ENCODE measurements at places on chromosomes 6 and 20. TPM values are rescaled to one million over a fixed set of nuclear protein-coding genes. Genes with fewer than 3 reads are reported as not detected.
A peak's percentile ranks its signal among the peaks of the same experiment; 100 is the strongest.

HNF4A gene
- not detected for total RNA-seq

SMOC2 gene
- total RNA-seq, result not detected

DYNLT2 gene
- 2.1 TPM for total RNA-seq

LPIN3 gene
- 1.2 TPM for total RNA-seq

PLAGL2 gene
- total RNA-seq, result 119 TPM

LHFPL5 gene
- not detected for total RNA-seq

SAPCD1 gene
- total RNA-seq, result 17.7 TPM

GRM1 gene
- total RNA-seq, result not detected

SLC12A5 gene
- not detected for total RNA-seq

ELOVL4 gene
- total RNA-seq, result 0.88 TPM

KHDRBS2 gene
- not detected for total RNA-seq

TMC2 gene
- total RNA-seq, result not detected

RAD21L1 gene
- total RNA-seq, result not detected

C6orf163 gene
- 1.9 TPM for total RNA-seq

RAB44 gene
- not detected for total RNA-seq

- H3K27ac ChIP-seq, result no peak overlapping the region
- no peaks in the 10 kb centered on the region for H3K36me3 ChIP-seq
- no peaks in the 10 kb centered on the region for H3K27me3 ChIP-seq
- DNase-seq, result no peak
Measured at GRCh38 chr20:18984238-18985200, 170.9 kb downstream of the SCP2D1 start.

GRCh38 chr20:63957690-63958441 is 1.6 kb upstream of the UCKL1 start:
- peaks cover 28% of the 10 kb centered on the region for H3K4me1 ChIP-seq
- peak overlapping the region; percentile 83 for H3K4me3 ChIP-seq
- H3K27ac ChIP-seq, result peak overlapping the region; percentile 88
- H3K27me3 ChIP-seq, result no peaks in the 10 kb centered on the region

DNA sequence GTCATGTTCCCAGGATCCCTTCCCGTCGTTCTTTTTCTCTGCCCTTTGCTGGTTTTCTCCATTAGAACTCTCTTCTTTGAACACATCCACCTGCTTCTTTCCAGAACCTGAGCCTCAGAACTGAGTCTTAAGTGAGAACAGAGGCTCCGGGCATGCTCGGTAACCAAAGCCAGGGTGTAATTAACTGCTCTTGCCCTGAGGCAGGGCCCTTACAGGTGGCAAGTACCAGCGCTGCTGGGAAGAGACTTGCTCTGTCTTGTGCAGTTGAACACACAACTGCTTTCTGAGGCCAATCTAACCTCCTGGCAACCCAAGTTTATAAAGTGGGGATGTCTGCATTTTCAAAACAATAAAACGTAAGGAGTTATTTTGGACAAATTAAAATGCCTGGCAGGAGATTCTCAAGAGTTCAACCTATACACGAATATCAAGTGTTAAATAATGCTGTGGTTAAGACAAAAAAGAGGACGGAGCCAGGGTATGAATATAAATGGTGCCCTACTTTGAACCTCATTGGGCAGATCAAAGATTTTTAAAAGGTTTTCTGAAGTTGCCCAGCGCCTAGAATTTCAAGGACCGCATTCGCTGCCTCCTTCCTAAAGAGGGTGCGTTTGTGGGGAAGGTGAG is 12.4 kb upstream of the DEK start:
- no peaks in the 10 kb centered on the region for H3K36me3 ChIP-seq
- H3K4me1 ChIP-seq, result peaks cover 5% of the 10 kb centered on the region
- peak overlapping the region; percentile 26 for H3K4me3 ChIP-seq
- peaks cover 71% of the 10 kb centered on the region for H3K27me3 ChIP-seq
- DNase-seq, result no peak

GRCh38 chr6:30557683-30557981 is 537 bp downstream of the PRR3 start:
- no peak for DNase-seq
- peak overlapping the region; percentile 89 for H3K4me3 ChIP-seq
- peaks cover 26% of the 10 kb centered on the region for H3K4me1 ChIP-seq

GRCh38 chr6:13830803-13831202 is 16.4 kb upstream of the MCUR1 start:
- no peak overlapping the region for H3K4me3 ChIP-seq
- no peak overlapping the region for H3K27ac ChIP-seq
- DNase-seq, result no peak
- H3K27me3 ChIP-seq, result peaks cover 11% of the 10 kb centered on the region

DNA sequence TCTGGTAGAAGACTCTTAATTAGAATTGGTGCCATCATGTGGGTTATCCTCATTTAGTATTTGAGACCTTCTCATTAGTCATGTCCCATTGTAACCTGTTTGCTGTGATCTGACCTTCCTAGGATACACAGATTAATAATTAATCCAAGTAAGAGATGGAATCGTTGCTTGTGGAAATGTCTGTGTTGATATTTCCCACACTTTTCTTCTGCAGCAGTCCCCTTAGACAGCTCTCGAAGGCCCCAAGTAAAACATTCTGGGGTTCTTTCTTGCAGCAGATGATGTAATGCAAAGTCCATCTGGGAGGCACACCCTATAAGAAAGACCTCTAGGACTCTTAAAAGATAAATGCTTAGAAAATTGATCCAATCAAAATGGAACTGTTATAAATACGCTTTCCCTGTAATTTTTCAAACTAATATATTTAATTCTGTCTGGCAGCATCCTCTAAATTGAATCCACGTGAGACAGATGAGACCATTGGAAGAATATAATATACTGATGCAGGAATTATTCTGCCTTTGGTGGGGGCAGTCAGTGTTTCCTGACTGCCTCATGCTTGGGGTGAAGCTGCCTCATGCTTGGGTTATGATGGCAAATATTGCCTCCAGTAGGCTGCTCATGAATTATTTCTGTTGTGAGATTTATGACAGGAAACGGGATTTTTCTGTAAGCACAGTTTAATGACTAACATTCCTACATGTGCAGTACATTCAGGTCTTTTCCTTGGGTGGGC is 54.5 kb upstream of the ARMC2 start:
- no peaks in the 10 kb centered on the region for H3K36me3 ChIP-seq
- no peak overlapping the region for H3K27ac ChIP-seq
- H3K4me1 ChIP-seq, result peaks cover 18% of the 10 kb centered on the region
- peak; percentile 19 for DNase-seq

GRCh38 chr6:147742440-147742839 is 233.9 kb downstream of the SAMD5 start:
- no peaks in the 10 kb centered on the region for H3K4me1 ChIP-seq
- H3K36me3 ChIP-seq, result no peaks in the 10 kb centered on the region
- no peak overlapping the region for H3K4me3 ChIP-seq

DNA sequence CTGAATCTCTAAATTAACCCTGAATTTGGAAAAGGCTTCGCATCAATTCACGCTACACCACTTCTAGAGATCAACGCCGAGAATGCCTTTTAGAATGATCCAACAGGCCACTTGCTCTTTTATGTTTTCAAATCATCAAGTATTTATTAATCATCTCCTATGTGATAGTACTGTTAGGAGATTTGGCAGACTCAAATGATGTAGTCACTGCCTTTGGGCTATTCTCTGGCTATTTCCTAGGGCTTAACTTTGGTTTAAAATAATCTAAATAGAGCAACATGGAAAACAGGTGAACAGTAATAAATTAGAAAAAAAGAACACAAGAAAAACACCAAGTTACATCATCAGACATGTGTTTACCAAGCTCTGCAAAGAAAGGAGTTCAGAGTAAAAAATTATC is 140.3 kb downstream of the TENT5A start:
- H3K36me3 ChIP-seq, result no peaks in the 10 kb centered on the region
- H3K27me3 ChIP-seq, result no peaks in the 10 kb centered on the region
- no peak for DNase-seq
- H3K4me1 ChIP-seq, result peaks cover 3% of the 10 kb centered on the region
- no peak overlapping the region for H3K4me3 ChIP-seq
- H3K27ac ChIP-seq, result no peak overlapping the region

- no peaks in the 10 kb centered on the region for H3K4me1 ChIP-seq
- H3K4me3 ChIP-seq, result no peak overlapping the region
- DNase-seq, result no peak
- peaks cover 2% of the 10 kb centered on the region for H3K27me3 ChIP-seq
- H3K36me3 ChIP-seq, result no peaks in the 10 kb centered on the region
- no peak overlapping the region for H3K27ac ChIP-seq
Measured at GRCh38 chr20:15889514-15890256, 683.6 kb downstream of the KIF16B start.

DNA sequence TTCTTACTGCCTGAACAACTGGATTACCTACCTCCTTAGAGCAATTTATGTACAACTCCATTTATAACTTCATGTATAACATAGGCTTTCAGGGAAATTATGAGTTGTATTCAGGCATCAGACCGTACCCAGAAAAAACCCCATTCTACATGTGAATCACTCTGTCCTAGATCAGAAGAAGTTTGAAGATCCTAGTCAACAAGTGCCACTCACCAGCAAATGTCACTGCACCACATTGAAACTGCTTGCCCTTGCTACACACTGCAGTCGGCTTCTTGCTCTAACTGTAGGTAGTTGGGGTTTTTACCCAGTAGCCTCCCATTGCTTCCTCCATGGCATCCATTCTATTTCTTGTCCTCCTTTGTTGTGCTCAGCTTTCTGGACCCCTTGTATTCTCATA is 132.4 kb downstream of the DNAH8 start:
- peaks cover 28% of the 10 kb centered on the region for H3K27me3 ChIP-seq
- H3K36me3 ChIP-seq, result no peaks in the 10 kb centered on the region
- no peak overlapping the region for H3K4me3 ChIP-seq
- no peak for DNase-seq
- H3K4me1 ChIP-seq, result no peaks in the 10 kb centered on the region
- H3K27ac ChIP-seq, result no peak overlapping the region

DNA sequence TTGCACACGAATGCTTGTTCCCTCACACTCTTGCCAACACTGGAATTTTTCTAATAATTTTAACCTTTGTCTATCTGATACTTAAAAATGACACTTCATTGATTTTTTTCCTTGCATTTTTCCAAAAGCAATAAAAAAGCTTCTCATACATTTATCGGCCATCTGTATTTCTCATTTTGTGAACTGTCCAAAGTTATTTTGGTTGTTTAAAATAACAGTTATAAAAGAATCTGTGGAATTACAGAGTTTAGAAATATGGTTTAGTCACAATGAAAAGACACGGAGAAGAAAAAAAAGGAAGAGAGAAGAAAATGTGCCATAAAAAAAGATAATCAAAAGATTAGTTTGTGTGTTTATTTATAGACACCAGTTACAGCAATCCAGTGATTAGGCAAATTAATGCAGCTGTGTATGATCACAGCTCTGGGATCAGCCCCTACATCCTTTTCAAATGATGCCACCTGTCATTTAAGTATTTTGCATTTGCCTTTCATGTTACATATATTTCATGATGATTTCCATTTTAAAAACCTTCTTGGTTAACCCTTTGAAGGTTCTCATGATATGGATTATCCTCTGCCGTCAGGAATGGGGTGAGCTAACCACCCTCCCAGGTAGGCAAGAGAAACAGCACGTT is 171.7 kb downstream of the BACH2 start:
- H3K4me1 ChIP-seq, result peaks cover 48% of the 10 kb centered on the region
- peaks cover 29% of the 10 kb centered on the region for H3K36me3 ChIP-seq
- H3K27ac ChIP-seq, result no peak overlapping the region
- no peak overlapping the region for H3K4me3 ChIP-seq
- no peak for DNase-seq

GRCh38 chr6:144214622-144215401 is 64.5 kb downstream of the STX11 start:
- peaks cover 5% of the 10 kb centered on the region for H3K36me3 ChIP-seq
- no peak for DNase-seq
- peak overlapping the region; percentile 93 for H3K4me3 ChIP-seq
- peaks cover 34% of the 10 kb centered on the region for H3K4me1 ChIP-seq

- H3K27ac ChIP-seq, result no peak overlapping the region
- no peak overlapping the region for H3K4me3 ChIP-seq
- H3K36me3 ChIP-seq, result no peaks in the 10 kb centered on the region
- DNase-seq, result no peak
Measured at GRCh38 chr6:147870506-147871110, 362.1 kb downstream of the SAMD5 start.

DNA sequence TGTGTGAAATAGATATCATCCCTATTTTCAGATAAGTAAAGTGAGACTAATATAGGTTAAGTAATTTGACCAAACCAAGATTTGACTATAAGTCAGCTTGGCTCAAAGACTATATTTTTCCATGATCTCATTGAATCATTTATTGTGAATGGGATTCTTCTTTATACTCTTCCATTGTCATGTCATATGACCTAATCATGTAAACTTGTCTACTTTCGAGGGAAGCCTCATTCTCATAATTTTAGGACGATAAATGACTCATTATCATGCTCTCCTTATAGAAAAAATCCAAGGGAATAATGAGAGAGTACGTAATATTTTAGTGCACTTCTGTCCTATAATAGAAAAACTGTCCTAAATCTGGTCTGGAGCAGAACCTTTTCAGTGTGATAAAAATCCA is 40.9 kb upstream of the CCN6 start:
- no peak for DNase-seq
- no peak overlapping the region for H3K27ac ChIP-seq
- no peaks in the 10 kb centered on the region for H3K27me3 ChIP-seq
- peaks cover 1% of the 10 kb centered on the region for H3K36me3 ChIP-seq
- H3K4me1 ChIP-seq, result peaks cover 54% of the 10 kb centered on the region

DNA sequence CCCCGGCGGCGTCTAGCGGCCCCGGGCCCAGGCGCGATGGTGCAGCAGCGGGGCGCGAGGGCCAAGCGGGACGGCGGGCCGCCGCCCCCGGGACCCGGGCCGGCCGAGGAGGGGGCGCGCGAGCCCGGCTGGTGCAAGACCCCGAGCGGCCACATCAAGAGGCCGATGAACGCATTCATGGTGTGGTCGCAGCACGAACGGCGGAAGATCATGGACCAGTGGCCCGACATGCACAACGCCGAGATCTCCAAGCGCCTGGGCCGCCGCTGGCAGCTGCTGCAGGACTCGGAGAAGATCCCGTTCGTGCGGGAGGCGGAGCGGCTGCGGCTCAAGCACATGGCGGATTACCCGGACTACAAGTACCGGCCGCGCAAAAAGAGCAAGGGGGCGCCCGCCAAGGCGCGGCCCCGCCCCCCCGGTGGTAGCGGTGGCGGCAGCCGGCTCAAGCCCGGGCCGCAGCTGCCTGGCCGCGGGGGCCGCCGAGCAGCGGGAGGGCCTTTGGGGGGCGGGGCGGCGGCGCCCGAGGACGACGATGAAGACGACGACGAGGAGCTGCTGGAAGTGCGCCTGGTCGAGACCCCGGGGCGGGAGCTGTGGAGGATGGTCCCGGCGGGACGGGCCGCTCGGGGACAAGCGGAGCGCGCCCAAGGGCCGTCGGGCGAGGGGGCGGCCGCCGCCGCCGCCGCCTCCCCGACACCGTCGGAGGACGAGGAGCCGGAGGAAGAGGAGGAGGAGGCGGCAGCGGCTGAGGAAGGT is 715 bp downstream of the SOX12 start:
- H3K4me3 ChIP-seq, result peak overlapping the region; percentile 82
- peaks cover 23% of the 10 kb centered on the region for H3K4me1 ChIP-seq
- H3K27me3 ChIP-seq, result peaks cover 6% of the 10 kb centered on the region
- H3K27ac ChIP-seq, result peak overlapping the region; percentile 81

Data from activated CD4-positive, alpha-beta T cell treated with anti-CD3 and anti-CD28 coated beads, Interleukin-2, amount 10 ng/mL, durations not matched to agents 24 days and 14 days (primary cell).